ENCODE measurements at places on chromosomes 3 and 15. TPM values are rescaled to one million over a fixed set of nuclear protein-coding genes. Genes with fewer than 3 reads are reported as not detected.

The GOLGA6A gene
- total RNA-seq, result not detected

The FOXB1 gene
- not detected for total RNA-seq

The MYLK gene
- total RNA-seq, result 405 TPM

The SV2B gene
- total RNA-seq, result not detected

The FHIT gene
- 1.00 TPM for total RNA-seq

The GBE1 gene
- 77.8 TPM for total RNA-seq

The SYNM gene
- 4.6 TPM for total RNA-seq

The SI gene
- not detected for total RNA-seq

GRCh38 chr15:89704411-89704810 is 13.8 kb downstream of the WDR93 start:
- no peak overlapping the region for H3K27ac ChIP-seq
- H3K4me3 ChIP-seq, result no peak overlapping the region
- peaks cover 39% of the 10 kb centered on the region for H3K27me3 ChIP-seq

DNA sequence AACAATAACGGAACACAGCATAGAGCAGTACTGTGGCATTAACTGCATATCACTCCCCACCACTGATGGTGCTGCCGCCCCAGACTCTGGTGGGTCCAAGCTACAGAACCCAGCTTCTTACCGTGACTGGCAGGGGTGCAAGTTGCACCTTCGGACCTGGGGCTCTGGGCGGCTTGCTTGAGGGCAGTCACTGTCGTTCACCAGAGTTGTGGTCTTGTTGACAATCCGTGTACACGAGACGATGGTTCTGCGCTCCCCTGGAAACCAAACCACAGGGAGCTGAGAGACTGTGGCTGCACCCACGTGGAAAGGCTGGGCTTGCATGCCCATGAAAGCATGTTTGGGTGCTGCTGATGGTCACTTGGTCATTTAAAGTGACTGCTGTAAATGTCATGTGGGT is 293.0 kb downstream of the ADAMTS17 start:
- H3K27me3 ChIP-seq, result peaks cover 7% of the 10 kb centered on the region
- no peak overlapping the region for H3K27ac ChIP-seq
- H3K4me1 ChIP-seq, result peaks cover 8% of the 10 kb centered on the region
- no peak overlapping the region for H3K4me3 ChIP-seq
- no peak for DNase-seq

- H3K4me3 ChIP-seq, result no peak overlapping the region
- peaks cover 9% of the 10 kb centered on the region for H3K4me1 ChIP-seq
Observed at GRCh38 chr15:51382787-51383186, 41.3 kb downstream of the GLDN start.

DNA sequence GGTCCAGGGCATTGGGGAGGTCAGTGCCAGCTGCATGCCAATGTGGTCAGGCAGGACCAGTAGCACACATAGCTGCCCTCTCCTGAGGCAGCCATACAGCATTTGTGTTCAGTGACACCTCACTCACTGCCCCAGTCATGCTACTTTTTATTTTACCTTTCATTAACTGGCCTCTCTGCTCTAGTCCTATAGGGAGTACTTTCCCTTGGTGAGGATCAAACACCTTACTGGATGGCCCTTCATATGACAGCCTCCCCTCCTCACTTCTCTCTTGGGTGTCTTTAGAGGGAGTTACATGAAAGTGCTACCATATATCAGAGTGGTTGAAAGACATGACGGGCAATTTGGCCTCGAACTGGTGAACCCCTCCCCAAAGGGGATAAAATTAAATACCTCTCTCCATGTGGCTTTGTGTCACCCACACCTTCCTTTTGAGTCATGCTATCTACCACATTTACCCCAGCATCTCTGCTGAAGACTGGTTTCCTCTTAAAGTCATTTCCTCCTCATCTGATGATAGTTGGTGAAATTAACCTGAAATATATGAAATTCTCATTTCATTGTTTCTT is 17.6 kb downstream of the RLBP1 start:
- no peaks in the 10 kb centered on the region for H3K36me3 ChIP-seq
- H3K4me3 ChIP-seq, result no peak overlapping the region
- H3K27me3 ChIP-seq, result peaks cover 2% of the 10 kb centered on the region

GRCh38 chr3:46286947-46287565 is 44.8 kb downstream of the CCR3 start:
- DNase-seq, result no peak
- H3K4me1 ChIP-seq, result no peaks in the 10 kb centered on the region
- no peak overlapping the region for H3K4me3 ChIP-seq
- H3K36me3 ChIP-seq, result no peaks in the 10 kb centered on the region
- H3K27me3 ChIP-seq, result peaks cover 9% of the 10 kb centered on the region

DNA sequence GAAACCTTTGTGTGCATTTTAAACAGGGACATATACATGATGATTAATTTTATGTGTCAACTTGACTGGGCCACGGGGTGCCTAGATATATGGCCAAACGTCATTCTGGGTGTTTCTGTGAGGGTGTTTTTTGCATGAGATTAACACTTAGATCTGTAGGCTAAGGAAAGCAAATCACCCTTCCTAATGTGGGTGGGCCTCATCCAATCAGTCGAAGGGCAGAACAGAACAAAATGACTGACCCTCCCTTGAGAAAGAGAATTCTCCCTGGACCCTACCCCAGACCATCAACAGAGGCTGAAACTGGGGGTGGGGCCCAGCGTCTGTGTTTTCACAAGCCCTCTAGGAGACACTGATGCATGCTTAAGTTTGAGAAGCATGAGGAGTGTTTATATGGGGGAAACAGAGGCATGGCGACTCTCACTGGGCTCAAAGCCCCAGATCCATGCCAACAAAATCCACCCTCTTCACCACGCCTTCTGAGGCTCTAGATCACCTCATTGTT is 56.2 kb downstream of the ITGA11 start:
- no peaks in the 10 kb centered on the region for H3K36me3 ChIP-seq
- H3K27ac ChIP-seq, result no peak overlapping the region
- H3K4me3 ChIP-seq, result no peak overlapping the region
- no peak for DNase-seq

DNA sequence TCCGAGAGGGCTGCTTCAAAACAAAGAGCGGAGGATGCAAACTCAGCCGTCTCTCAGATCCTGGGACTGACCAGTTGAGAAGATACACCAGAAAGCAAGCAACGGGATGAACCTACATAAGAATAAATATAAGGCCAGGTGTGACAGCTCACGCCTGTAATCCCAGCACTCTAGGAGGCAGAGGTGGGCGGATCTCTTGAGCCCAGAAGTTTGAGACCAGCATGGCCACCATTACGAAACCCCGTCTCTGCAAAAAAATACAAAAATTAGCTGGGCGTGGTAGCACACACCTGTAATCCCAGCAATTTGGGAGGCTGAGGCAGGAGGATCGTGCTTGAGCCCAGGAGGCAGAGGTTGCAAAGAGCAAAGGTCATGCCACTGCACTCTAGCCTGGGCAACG is 31.7 kb downstream of the RBPMS2 start:
- H3K4me3 ChIP-seq, result no peak overlapping the region
- no peaks in the 10 kb centered on the region for H3K36me3 ChIP-seq
- DNase-seq, result no peak
- H3K27ac ChIP-seq, result no peak overlapping the region
- H3K27me3 ChIP-seq, result peaks cover 28% of the 10 kb centered on the region

DNA sequence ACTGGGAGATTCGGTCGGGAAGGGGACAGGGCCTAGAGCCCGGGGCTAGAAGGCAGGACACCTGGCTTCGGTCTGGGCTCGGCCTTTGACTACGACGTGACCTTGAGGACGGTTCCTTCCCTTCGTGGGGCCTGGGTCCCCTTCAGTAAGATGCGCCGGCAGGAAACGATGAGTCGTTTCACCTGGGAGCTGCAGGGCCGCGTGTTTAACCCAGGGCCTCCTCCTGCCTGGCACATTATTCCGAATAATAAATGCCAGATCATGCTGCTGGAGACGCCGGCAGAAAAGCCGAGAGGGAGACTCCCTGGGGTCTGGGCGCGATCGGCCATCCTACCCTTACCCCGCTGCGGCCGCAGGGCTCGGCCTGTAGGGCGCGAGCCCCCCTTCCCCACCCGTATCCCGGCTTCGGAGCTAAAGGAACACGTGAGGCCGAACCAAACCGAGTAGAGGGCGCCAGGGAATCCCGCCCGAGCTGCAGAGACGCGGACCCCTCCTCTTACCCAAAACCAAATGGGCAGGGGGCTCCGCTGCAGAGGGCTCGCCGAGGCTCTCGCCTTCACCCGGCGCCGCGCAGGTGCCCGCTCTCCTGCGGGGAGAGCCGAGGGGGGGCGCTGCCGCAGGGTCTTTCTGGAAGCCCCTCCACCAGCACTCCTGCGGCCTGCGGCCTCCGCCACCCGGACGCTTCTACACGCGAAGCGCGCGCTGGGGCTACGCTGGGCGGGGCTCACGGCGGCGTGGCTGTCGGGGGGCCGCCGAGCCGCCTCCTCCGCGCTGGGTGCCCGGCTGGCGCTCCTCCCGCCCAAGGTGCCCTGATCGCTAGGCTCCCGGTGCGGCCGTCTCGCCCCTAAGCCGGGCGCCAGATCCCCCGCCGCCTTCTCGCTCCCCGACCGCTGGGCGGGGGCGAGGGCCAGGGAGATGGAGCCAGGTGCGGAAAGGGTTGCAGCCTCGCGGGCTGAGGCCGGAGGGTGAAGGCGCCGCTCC is at the start of gene BDH1:
BDH1 (minus strand) TSS at position 688 of the 981 bp plus-strand sequence. CDS start 9,525 bp downstream, outside the sequence.
- H3K4me1 ChIP-seq, result peaks cover 9% of the 10 kb centered on the region
- DNase-seq, result no peak
- peak within 1 kb of the TSS; percentile 80 for H3K4me3 ChIP-seq
- peaks cover 34% of the 10 kb centered on the region for H3K27me3 ChIP-seq
- no peak within 1 kb of the TSS for H3K27ac ChIP-seq

GRCh38 chr3:151124476-151124875 is 39.0 kb downstream of the MED12L start:
- H3K4me3 ChIP-seq, result no peak overlapping the region
- H3K36me3 ChIP-seq, result no peaks in the 10 kb centered on the region
- H3K4me1 ChIP-seq, result no peaks in the 10 kb centered on the region
- H3K27me3 ChIP-seq, result 0 out of 2 replicates have a peak, but pooled peaks cover 3% of the 10 kb centered on the region
- no peak for DNase-seq

GRCh38 chr3:192833177-192833890 is 84.3 kb downstream of the MB21D2 start:
- H3K4me3 ChIP-seq, result peak overlapping the region; percentile 73
- DNase-seq, result peak; percentile 77
- H3K4me1 ChIP-seq, result peaks cover 85% of the 10 kb centered on the region
- peaks cover 10% of the 10 kb centered on the region for H3K36me3 ChIP-seq
- peak overlapping the region; percentile 88 for H3K27ac ChIP-seq

- no peak overlapping the region for H3K4me3 ChIP-seq
- no peaks in the 10 kb centered on the region for H3K36me3 ChIP-seq
- no peak overlapping the region for H3K27ac ChIP-seq
Observed at GRCh38 chr3:179269152-179269707, 18.3 kb upstream of the KCNMB3 start.

GRCh38 chr15:68672781-68673205 is 94.0 kb downstream of the CORO2B start:
- DNase-seq, result no peak
- H3K4me1 ChIP-seq, result peaks cover 13% of the 10 kb centered on the region
- H3K27ac ChIP-seq, result no peak overlapping the region
- H3K36me3 ChIP-seq, result no peaks in the 10 kb centered on the region
- H3K4me3 ChIP-seq, result no peak overlapping the region

DNA sequence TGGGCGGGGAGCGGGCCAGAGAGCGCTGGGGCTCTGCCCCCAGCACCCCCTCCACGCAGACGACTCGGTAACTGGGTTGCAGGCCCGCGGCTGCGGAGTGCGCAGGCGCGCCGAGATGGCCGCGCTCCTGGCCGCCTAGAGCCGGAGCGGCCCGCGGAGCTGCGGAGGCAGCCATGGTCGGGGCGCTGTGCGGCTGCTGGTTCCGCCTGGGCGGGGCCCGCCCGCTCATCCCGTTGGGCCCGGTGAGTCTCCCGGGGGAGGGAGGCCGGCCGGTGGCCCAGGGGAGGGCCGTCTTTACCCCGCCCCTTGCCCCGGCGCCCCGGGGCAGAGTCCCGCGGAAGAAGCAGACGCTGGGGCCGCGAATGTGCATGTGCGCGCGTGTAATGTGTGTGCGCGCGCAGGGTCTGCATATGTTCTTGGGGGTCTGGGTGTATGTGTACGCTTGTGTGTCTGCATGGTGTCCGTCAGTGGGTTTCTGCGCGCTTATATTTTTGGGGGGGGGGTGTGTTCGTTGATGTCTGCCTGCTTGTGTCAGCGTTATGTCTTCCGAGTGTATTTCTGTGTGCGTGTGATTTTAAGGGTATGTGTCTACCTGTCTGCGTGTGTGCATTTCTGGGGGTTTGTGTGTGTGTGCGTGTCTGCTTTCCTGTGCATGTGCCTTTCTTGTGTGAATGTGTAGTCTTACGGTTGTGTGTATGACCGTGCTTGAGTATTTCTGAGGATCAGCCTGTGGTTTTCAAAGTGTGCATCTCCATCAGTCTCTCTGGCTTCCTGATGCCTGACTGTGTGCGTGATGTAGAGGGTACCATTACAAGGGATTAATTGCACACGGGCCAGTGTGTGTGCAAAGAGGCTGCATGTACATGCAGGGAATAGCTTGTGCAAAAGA is at the start of gene ABHD14A:
ABHD14A (plus strand) TSS at position 102 of the 889 bp plus-strand sequence; CDS start at position 174, 72 bp downstream.
- no peaks in the 10 kb centered on the region for H3K36me3 ChIP-seq
- peaks cover 22% of the 10 kb centered on the region for H3K4me1 ChIP-seq
- peak; percentile 45 for DNase-seq
- H3K27me3 ChIP-seq, result no peaks in the 10 kb centered on the region
- peak within 1 kb of the TSS; percentile 97 for H3K4me3 ChIP-seq

GRCh38 chr15:39549912-39550311 is 31.0 kb upstream of the THBS1 start:
- H3K4me1 ChIP-seq, result peaks cover 10% of the 10 kb centered on the region
- no peak overlapping the region for H3K27ac ChIP-seq
- peaks cover 15% of the 10 kb centered on the region for H3K36me3 ChIP-seq
- H3K4me3 ChIP-seq, result no peak overlapping the region
- DNase-seq, result no peak
- H3K27me3 ChIP-seq, result peaks cover 2% of the 10 kb centered on the region

- H3K4me1 ChIP-seq, result no peaks in the 10 kb centered on the region
- H3K27ac ChIP-seq, result no peak overlapping the region
- no peak for DNase-seq
- no peak overlapping the region for H3K4me3 ChIP-seq
Observed at GRCh38 chr3:85090495-85090894, 131.7 kb downstream of the CADM2 start.

GRCh38 chr3:5186089-5186857 is 1.2 kb upstream of the EDEM1 start:
- peaks cover 14% of the 10 kb centered on the region for H3K36me3 ChIP-seq
- DNase-seq, result no peak
- H3K4me3 ChIP-seq, result peak overlapping the region; percentile 87
- H3K27ac ChIP-seq, result peak overlapping the region; percentile 87

- DNase-seq, result peak; percentile 26
- peaks cover 44% of the 10 kb centered on the region for H3K4me1 ChIP-seq
- H3K27ac ChIP-seq, result peak overlapping the region; percentile 79
- peak overlapping the region; percentile 91 for H3K4me3 ChIP-seq
Observed at GRCh38 chr3:50226888-50227389, 9.1 kb upstream of the GNAI2 start.

All from HFFc6 (cell line).